Stimulated activated CD8-positive, alpha-beta memory T cell treated with anti-CD3 and anti-CD28 coated beads, Interleukin-2, amount 100 ng/mL, for 1 hour (primary cell): ENCODE measurements at places on chromosomes 3 and 15.

- no peak for DNase-seq
These were observed 6.2 kb upstream of the ZNF280D start for GRCh38 chr15:56739474-56739873.

- no peak for DNase-seq
These were observed 40.0 kb downstream of the FOXP1 start for GRCh38 chr3:71543371-71544016.

DNA sequence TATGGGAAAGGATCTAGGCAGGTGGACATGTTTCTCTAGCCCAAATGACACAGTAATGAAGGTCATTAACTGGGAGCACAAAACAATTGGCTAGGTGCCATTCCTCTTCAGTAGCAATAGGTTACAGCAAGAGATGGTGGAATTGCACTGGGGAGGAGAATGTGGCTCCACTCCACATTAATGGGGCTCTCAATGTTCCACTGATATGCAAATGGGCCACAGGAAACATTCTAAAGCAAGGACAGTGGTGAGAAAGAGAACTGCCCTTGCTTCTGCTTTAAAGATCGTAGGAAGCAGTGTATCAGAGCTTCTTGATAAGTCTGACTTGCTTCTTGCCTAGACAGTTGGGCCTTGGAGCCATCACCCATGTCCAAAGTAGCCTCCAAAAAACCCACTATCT lies 271.4 kb upstream of the PPP2R3A start:
- DNase-seq, result no peak

DNA sequence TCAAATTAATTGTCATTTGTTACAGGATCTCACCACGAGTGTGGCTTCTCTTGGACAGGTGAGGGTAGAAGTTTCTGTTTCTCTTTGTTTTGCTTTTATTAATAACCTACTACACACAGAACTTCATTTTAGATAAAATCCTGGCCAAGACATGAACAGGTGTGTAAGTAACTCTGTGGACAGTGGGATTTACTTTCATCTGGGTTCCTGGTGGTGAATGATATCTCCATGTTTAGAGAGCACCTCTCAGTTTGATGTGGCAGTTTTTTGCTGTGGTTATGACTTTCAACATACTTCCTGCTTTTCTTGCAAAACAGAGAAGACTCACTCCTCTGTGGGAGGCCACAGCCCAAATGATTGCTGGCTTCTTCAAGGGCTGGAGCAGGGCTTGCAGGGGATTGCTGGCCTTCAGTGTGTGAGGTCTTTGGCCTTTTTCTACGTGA lies 71.1 kb upstream of the XCR1 start:
- no peak for DNase-seq

GRCh38 chr3:62785384-62785783 lies 89.8 kb downstream of the CADPS start:
- no peak for DNase-seq

DNA sequence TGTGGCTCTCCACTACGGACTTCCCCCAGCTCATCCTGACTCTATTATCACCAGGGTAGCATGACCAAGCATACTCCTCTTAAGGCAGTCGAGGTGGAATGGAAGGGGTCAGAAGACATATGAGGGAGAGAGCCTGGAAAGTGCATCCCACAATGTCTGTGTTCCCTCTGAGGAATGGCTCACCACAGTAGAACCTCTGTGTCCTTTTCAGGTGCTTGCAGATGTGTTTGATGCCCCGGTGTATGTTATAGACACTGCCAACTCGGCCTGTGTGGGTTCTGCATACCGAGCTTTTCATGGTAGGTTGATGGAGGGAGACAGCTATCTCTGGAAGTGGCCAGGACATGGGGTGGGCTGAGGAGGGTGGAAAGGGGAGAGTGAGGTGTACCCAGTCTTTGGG lies 50.3 kb downstream of the XYLB start:
- no peak for DNase-seq

- no peak for DNase-seq
These were observed 11.2 kb downstream of the CBLB start for GRCh38 chr3:105857601-105858000.
